Left lung (tissue), 14 donors: ENCODE measurements at places on chromosomes 16 and 17. TPM values are rescaled to one million over a fixed set of nuclear protein-coding genes. Genes with fewer than 3 reads are reported as not detected.
A peak's percentile ranks its signal among the peaks of the same experiment; 100 is the strongest.

Gene NLE1
- 15.3 TPM for total RNA-seq

Gene MGAT5B
- 1.0 TPM for total RNA-seq

Gene KRTAP4-5
- total RNA-seq = not detected

Gene ZP2
- total RNA-seq = not detected

Gene GAST
- not detected for total RNA-seq

Gene KRTAP3-2
- total RNA-seq = not detected

Gene BEAN1
- 0.65 TPM for total RNA-seq

GRCh38 chr16:17633181-17633951, 162.6 kb upstream of the XYLT1 start:
- no peak for DNase-seq
- no peaks in the 10 kb centered on the region for H3K36me3 ChIP-seq
- no peak overlapping the region for H3K27ac ChIP-seq

DNA sequence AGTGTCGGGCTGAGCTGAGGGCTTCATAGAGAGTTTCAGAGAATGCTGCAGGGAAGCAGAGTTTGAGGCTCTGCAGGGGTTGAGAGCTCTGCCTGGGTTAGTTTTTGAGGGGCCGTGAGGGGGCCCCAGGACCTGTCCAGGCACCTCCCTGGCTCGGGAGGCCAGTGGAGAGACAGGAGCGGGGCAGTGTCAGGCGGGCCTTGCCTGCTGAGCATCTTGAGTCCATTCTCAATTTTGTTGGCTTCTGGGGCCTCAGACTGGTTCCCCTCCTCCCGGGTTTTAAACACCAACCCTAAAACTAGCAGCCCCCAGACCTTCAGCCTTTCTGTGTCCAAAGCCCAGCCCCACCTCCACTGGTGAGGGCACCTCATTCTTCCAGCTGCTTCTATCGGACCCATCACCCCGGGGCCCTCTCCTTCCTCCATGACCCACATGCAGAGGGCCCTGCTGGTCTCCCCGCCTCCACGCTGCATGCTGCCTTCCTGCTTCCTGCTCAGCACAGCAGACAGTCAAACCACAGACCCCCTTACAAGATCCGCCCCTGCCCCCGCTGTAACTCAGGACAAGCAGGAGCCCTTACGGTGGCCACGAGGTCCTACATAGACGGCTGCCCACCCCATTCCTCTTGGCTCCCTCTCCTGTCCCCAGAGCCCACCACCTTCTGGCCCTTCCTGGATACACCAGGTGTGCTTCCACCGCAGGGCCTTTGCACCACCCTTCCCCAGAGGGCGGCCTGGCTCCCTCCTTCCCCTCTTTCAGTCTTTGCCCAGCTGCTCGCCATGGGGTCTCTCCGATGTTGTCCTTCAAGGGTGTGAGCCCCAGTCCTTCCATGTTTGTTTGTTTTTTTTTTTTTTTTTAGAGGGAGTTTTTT, 3.8 kb downstream of the RNF213 start:
- peak overlapping the region; percentile 37 for H3K4me3 ChIP-seq
- H3K27ac ChIP-seq = peak overlapping the region; percentile 98
- no peaks in the 10 kb centered on the region for H3K27me3 ChIP-seq
- no peak for DNase-seq
- peaks cover 68% of the 10 kb centered on the region for H3K4me1 ChIP-seq

DNA sequence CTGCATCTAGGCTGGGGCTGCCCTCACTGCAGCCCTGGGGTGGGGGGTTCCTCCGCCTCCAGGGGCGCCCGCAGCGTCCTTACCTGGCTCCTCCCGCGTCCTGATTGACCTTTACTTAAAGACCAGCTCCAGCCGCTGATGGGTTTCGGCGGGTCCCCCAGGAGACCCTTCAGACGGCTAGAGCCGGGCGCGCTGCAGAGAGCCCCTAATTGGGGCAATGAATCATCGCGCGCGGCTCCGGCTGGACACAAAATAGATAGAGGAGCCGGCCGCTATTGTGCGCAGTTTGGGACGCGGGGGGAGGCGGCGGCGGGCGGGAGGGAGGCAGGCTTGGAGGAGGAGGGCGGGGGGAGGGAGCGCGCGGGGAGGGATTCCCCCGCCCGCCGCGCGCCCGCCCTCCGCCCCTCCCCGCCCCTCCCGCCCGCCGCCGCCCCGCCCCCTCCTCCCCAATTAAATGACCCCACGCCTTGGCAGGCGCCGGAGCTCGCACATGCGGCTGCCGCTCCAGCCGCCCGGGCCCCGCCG, 56.5 kb upstream of the CIBAR2 start:
- no peak overlapping the region for H3K27ac ChIP-seq
- H3K36me3 ChIP-seq = no peaks in the 10 kb centered on the region
- peaks cover 56% of the 10 kb centered on the region for H3K4me1 ChIP-seq
- H3K4me3 ChIP-seq = peak overlapping the region; percentile 11

GRCh38 chr17:1188812-1189504, 9.2 kb upstream of the ABR start:
- H3K4me1 ChIP-seq = peaks cover 71% of the 10 kb centered on the region
- peak overlapping the region; percentile 73 for H3K27ac ChIP-seq
- no peaks in the 10 kb centered on the region for H3K27me3 ChIP-seq
- DNase-seq = peak; percentile 67

GRCh38 chr17:13996748-13997147, 72.6 kb upstream of the COX10 start:
- DNase-seq = no peak
- H3K27me3 ChIP-seq = no peaks in the 10 kb centered on the region
- H3K27ac ChIP-seq = no peak overlapping the region
- H3K36me3 ChIP-seq = no peaks in the 10 kb centered on the region
- H3K4me3 ChIP-seq = no peak overlapping the region

GRCh38 chr17:4972752-4973151, 5.1 kb upstream of the SPAG7 start:
- H3K36me3 ChIP-seq = peaks cover 91% of the 10 kb centered on the region
- H3K4me3 ChIP-seq = no peak overlapping the region
- peak overlapping the region; percentile 2 for H3K27ac ChIP-seq
- no peaks in the 10 kb centered on the region for H3K27me3 ChIP-seq
- peaks cover 11% of the 10 kb centered on the region for H3K4me1 ChIP-seq

DNA sequence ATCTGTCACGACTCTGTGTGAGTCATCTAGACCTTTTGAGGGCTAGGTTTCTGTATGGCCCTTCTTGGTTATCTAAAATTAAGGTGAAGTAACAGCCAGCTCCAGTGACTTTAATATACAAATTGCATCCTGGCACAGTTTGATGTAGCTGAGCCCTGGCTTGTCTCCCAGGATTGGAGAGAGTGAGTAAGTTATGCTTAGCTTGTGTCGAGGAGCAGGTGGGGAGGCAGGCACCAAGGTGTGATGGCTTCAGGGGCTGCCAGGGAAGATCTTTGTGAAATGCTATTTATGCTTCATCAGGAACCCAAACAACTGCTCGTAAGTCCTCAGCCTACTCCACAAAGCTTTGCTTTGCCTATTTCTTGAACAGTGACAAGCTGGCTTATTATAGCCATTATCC, 261.2 kb downstream of the HS3ST4 start:
- DNase-seq = no peak
- H3K4me1 ChIP-seq = no peaks in the 10 kb centered on the region
- no peak overlapping the region for H3K27ac ChIP-seq
- H3K36me3 ChIP-seq = no peaks in the 10 kb centered on the region
- no peak overlapping the region for H3K4me3 ChIP-seq
- H3K27me3 ChIP-seq = no peaks in the 10 kb centered on the region

DNA sequence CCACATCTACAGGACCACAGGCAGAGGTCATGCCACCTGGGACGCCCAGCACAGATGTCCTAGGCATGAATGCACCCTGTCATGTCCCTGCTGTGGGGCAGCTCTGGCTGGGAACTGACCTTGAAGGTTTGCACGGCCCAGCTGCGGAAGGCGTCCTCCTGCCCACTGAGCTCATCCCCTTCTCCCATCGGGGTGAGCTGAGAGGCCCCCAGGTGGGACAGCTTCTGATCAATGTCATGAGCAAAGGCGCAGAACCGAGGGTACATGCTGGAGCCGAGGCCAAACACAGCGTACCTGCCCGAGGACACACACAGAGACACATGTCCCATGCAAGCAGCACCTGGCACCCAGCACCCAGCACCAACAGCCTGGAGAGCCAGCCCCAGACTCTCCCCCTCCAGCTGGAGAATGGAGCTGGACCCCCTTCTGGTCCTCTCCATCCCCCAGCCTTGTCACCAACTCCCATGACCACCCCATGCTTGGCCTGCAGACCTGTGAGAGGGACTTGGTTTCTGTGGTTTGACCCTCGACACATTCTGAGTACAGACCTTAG, 31.4 kb downstream of the NOS2 start:
- no peak for DNase-seq
- no peaks in the 10 kb centered on the region for H3K36me3 ChIP-seq
- H3K4me3 ChIP-seq = no peak overlapping the region
- H3K4me1 ChIP-seq = no peaks in the 10 kb centered on the region

- no peak for DNase-seq
- peaks cover 56% of the 10 kb centered on the region for H3K36me3 ChIP-seq
- peaks cover 39% of the 10 kb centered on the region for H3K4me1 ChIP-seq
- no peaks in the 10 kb centered on the region for H3K27me3 ChIP-seq
- H3K4me3 ChIP-seq = no peak overlapping the region
These were observed 21.3 kb downstream of the CPNE2 start for GRCh38 chr16:57113664-57114063.

DNA sequence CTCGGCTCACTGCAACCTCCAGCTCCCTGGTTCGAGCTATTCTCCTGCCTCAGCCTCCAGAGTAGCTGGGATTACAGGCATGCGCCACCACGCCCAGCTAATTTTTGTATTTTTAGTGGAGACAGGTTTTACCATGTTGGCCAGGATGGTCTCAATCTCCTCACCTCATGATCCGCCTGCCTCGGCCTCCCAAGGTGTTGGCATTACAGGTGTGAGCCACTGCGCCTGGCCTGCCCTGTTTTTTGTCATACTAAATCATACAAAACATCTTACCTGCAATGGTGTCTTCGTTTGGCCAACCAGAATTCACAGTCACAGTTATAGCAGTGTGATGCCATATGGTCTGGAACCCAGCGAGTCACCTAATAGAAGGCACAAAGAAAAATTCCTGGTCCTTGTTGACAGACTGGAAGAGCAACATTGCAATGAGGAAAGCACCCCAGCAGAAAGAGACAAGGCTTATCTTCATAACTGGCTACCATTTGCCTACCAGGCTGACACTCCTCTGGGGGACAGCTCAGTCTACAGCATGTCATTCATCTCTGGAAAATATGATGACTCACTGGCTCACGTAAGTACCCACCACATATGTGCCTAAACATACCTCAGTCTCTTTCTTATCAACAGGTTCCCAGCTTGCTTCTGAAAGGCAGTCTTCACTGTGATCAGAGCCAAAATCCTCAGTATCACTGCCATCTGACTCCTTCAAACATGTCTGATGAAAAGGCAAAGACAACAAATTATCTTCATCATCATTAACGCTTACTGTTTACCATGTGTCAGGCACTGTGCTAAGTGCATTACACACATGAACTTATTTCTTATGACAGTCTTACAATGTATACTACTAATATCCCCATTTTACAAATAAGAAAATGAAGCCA, 4.3 kb upstream of the HSF5 start:
- no peak overlapping the region for H3K27ac ChIP-seq
- no peak for DNase-seq
- peaks cover 97% of the 10 kb centered on the region for H3K36me3 ChIP-seq
- no peaks in the 10 kb centered on the region for H3K27me3 ChIP-seq
- no peak overlapping the region for H3K4me3 ChIP-seq
- H3K4me1 ChIP-seq = no peaks in the 10 kb centered on the region

DNA sequence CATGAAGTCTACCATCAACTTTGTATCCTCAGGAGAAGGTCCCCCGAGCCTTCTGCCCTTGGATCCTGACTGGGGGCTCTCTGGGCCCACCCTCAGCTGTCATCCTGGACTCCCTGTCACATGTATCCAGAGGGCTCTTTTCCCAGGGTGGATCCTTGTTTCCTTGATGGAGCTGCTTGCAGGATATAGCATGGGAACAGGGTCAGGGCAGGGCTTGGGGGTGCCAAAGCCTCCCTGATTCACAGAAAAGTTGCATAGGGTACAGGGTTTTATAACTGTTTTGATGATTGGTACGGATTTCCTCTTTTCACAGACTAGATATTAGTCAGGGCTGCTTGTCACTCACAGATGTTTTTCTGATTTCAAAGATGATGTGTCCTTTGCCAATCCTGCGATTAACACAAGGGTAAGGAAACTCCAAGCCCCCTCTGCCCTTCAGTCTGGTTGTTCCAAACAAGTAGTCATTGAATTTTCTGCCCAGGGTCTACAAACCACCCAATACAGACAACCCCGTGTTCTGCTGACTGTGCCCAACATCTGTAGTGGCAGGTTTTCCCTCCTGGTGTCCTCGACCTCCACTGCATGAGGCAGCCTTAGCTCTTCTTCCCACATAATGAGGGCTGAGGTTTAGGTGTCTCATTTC, 20.6 kb upstream of the SLC35G3 start:
- no peaks in the 10 kb centered on the region for H3K27me3 ChIP-seq
- H3K36me3 ChIP-seq = no peaks in the 10 kb centered on the region
- H3K27ac ChIP-seq = peak overlapping the region; percentile 55
- no peak overlapping the region for H3K4me3 ChIP-seq
- H3K4me1 ChIP-seq = no peaks in the 10 kb centered on the region
- DNase-seq = no peak

- H3K27me3 ChIP-seq = no peaks in the 10 kb centered on the region
- peak; percentile 44 for DNase-seq
- peaks cover 12% of the 10 kb centered on the region for H3K4me1 ChIP-seq
- no peak overlapping the region for H3K27ac ChIP-seq
- no peaks in the 10 kb centered on the region for H3K36me3 ChIP-seq
These were observed 453.3 kb downstream of the KCNJ2 start for GRCh38 chr17:70622368-70623260.

DNA sequence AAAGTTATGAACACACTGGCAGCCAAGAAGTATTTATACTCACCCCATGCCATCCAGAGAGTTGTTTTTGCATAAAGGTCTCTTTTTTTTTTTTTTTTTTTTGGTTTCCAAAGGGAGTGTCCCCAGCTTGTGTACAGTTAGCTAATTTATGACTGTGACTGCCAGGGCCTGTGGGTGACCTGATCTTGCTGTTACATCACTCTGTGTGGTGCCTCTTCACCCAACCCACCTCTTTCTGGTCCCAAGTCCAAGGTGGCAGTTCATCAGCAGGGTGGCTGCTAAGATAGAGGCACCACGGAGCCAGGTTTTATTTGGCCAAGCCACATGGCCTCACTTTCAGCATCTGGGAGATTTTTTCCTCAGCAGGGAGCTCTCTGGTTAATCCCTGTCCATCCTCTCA, at the start of gene NOS2:
TSS of gene NOS2 (minus strand) at position 8 of the 400 bp plus-strand sequence. CDS start 1,720 bp downstream, outside the sequence.
- H3K27me3 ChIP-seq = no peaks in the 10 kb centered on the region
- H3K4me3 ChIP-seq = no peak within 1 kb of the TSS

- H3K27ac ChIP-seq = no peak overlapping the region
- H3K4me3 ChIP-seq = no peak overlapping the region
- no peaks in the 10 kb centered on the region for H3K36me3 ChIP-seq
- H3K4me1 ChIP-seq = no peaks in the 10 kb centered on the region
These were observed 131.8 kb downstream of the IRX5 start for GRCh38 chr16:55062442-55062841.

GRCh38 chr16:82852388-82853008, 225.7 kb downstream of the CDH13 start:
- no peaks in the 10 kb centered on the region for H3K36me3 ChIP-seq
- H3K4me1 ChIP-seq = no peaks in the 10 kb centered on the region
- H3K27ac ChIP-seq = no peak overlapping the region
- no peak for DNase-seq
- no peak overlapping the region for H3K4me3 ChIP-seq
